Calu3 (cell line): ENCODE measurements at places on chromosomes 5 and 9. TPM values are rescaled to one million over a fixed set of nuclear protein-coding genes. Genes with fewer than 3 reads are reported as not detected.

DNA sequence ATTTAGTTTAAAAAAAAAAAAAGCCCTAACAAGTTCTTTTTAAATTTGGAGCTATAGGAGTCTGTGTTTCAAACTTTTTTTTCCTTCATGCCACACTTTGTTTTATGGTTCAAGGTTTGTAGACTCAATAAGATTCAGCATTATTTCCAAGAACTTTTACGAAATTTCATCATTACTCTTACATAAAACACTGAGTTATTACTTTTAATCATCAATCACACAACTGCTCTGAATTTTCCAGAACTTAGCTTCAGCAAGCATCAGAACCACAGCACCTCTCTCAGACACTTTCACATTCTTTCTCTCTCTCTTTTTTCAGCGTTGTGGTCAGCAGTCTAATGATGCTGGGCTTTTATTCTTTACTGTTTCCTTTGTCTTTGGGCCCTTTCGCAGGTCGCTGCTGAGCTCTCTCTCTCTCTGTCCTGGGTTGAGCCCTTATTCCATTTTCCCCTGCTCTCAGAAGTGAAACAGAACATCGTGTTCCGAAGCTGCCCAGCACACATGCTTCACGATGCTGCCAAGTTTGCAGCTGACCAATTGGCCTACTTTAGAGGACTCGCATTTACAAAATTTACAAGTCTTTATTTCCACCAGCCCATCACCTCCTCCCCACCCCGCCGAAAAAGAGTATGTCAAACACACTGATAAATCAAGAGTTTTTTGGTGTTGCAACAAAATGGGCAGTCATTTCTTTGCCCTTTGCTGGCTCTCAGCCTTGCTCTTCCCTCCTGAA lies 44.6 kb upstream of the PIK3R1 start:
- no peak for DNase-seq

CCDC192 gene
- 2.1 and 2.5 TPM in 2 replicates for total RNA-seq

GRCh38 chr9:121484651-121485446 lies 14.8 kb downstream of the GGTA1 start:
- DNase-seq: no peak

DNA sequence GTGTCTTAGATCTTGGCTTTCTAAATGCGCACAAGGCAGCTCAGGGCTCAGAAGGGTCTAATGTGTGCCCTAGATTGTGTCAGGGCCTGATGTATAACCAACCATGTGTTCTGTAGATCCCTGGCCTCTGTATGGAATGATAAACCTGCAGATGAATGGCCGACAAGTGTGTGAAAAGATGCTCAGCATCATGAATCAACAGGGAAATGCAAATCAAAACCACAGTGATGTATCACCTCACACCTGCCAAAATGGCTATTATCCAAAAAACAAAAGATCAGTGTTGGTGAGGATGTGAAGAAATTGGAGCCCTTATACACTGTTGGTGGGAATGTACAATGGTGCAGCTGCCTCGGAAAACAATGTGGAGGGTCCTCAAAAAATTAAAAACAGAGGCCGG lies 489.8 kb downstream of the SEMA5A start:
- DNase-seq: no peak

- no peak for DNase-seq
Measured at GRCh38 chr5:130198927-130199326, 294.7 kb downstream of the CHSY3 start.

ARL14EPL gene
- total RNA-seq: 0.66 and 1.2 TPM in 2 replicates

SLIT3 gene
- total RNA-seq: not detected in 2 replicates

- peak; percentile 54 for DNase-seq
Measured at GRCh38 chr5:343461-344401, 22.2 kb downstream of the AHRR start.

GRCh38 chr5:98774192-98775033 lies 950 bp downstream of the RGMB start:
- peak; percentile 76 for DNase-seq

ATOSB gene
- 16.8 and 17.5 TPM in 2 replicates for total RNA-seq

GRCh38 chr5:58231041-58231440 lies 228.8 kb downstream of the PLK2 start:
- no peak for DNase-seq
